Esophagus muscularis mucosa (tissue), 4 donors: ENCODE measurements at places on chromosomes 13 and 19. TPM values are rescaled to one million over a fixed set of nuclear protein-coding genes. Genes with fewer than 3 reads are reported as not detected.

Gene CCDC70
- total RNA-seq: not detected

- DNase-seq: no peak
- no peak overlapping the region for H3K27ac ChIP-seq
- no peaks in the 10 kb centered on the region for H3K36me3 ChIP-seq
- no peaks in the 10 kb centered on the region for H3K27me3 ChIP-seq
- H3K4me3 ChIP-seq: no peak overlapping the region
Measured at GRCh38 chr13:106034201-106034600, 501.3 kb downstream of the EFNB2 start.

Gene UBE2L5
- total RNA-seq: not detected

- no peaks in the 10 kb centered on the region for H3K27me3 ChIP-seq
- DNase-seq: no peak
- no peak overlapping the region for H3K4me3 ChIP-seq
- peaks cover under 1% of the 10 kb centered on the region for H3K4me1 ChIP-seq
Measured at GRCh38 chr19:7968796-7969554, 25.5 kb upstream of the TIMM44 start.

DNA sequence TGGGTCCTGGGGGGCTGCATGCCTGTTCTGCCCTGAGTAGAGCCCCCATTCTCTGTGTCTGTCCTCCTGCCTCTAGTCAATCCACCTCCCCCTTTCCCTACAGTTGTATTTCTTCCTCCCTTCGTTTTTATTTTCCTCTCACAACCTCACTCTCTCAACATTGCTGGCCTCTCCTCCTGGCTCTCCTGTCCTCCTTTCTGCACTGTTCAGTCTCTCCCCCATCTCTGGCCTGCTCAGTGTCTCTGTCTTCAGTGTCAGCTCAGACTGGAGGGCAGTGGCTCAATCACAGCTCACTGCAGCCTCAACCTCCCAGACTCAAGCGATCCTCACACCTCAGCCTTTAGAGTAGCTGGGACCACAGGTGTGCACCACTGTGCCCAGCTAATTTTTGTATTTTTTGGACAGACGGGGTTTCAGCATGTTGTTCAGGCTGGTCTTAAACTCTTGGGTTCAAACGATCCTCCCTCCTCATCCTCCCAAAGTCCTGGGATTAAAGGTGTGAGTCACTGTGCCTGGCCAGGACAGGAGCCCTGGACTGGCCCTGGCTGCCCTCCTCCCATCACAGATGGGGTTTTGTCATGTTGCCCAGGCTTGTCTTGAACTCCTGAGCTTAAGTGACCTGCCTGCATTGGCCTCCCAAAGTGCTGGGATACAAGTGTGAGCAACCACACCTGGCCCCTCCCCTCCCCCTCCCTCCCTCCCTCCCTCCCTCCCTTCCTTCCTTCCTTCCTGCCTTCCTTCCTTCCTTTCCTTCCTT is 32.0 kb upstream of the IGFL1 start:
- no peaks in the 10 kb centered on the region for H3K4me1 ChIP-seq
- no peak overlapping the region for H3K27ac ChIP-seq
- H3K27me3 ChIP-seq: no peaks in the 10 kb centered on the region

Gene ZNF69
- total RNA-seq: 3.8 TPM

- H3K27ac ChIP-seq: no peak overlapping the region
- no peak overlapping the region for H3K4me3 ChIP-seq
- no peaks in the 10 kb centered on the region for H3K27me3 ChIP-seq
- H3K36me3 ChIP-seq: no peaks in the 10 kb centered on the region
- H3K4me1 ChIP-seq: peaks cover 10% of the 10 kb centered on the region
Measured at GRCh38 chr13:77908531-77908930, 10.1 kb downstream of the EDNRB start.

Gene AKAP8
- 28.2 TPM for total RNA-seq

- no peak overlapping the region for H3K27ac ChIP-seq
- H3K4me1 ChIP-seq: peaks cover 20% of the 10 kb centered on the region
- no peak for DNase-seq
- H3K36me3 ChIP-seq: no peaks in the 10 kb centered on the region
- peaks cover 25% of the 10 kb centered on the region for H3K27me3 ChIP-seq
Measured at GRCh38 chr19:41564515-41565378, 11.2 kb upstream of the CEACAM21 start.

DNA sequence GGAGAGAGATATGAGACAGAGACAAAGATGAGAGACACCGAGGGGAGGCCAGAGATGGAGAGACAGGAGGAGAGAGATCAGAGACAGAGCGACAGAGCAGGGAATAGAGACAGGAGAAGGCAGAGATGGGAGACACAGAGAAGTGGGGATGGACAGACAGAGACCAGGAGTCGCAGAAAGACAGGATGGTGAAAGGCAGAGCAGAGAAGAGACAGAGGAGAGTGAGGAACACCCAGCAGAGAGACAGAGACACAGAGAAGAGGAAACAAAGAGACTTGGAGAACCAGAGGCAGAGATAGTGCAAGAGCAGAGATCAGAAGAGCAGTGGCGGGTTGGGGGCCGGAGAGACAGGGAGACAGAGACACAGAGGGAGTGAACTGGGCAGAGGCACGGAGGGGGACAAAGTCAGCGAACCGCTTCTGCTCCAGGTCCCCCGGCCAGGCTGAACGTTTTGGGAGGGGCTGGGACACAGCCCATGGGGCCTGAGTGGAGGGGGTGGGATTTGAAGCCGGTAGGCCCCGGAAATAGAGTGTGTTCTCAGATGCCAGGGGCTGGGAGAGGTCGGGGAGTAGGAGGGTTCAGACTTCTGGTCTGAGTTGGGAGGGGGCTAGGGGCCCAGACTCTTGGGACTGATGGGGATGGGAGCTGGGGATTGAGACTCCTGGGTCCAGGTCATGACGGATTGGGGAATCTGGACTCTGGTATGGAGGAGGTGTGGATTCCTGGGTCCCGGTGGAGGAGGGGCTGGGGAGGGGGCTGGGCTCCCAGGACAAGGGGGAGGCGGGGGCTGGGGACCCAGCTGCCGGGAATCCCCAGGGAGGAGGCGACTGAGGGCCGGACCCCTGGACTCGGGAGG is 654 bp downstream of the ZNF579 start:
- H3K27me3 ChIP-seq: no peaks in the 10 kb centered on the region
- peak overlapping the region; percentile 98 for H3K4me3 ChIP-seq
- DNase-seq: no peak
- H3K27ac ChIP-seq: peak overlapping the region; percentile 95
- peaks cover 25% of the 10 kb centered on the region for H3K36me3 ChIP-seq
- peaks cover 12% of the 10 kb centered on the region for H3K4me1 ChIP-seq

Gene IGFL2
- total RNA-seq: not detected

GRCh38 chr13:47475441-47475948 is 525.6 kb downstream of the SUCLA2 start:
- no peaks in the 10 kb centered on the region for H3K36me3 ChIP-seq
- no peak for DNase-seq
- H3K27ac ChIP-seq: no peak overlapping the region
- H3K27me3 ChIP-seq: no peaks in the 10 kb centered on the region
- H3K4me3 ChIP-seq: no peak overlapping the region

DNA sequence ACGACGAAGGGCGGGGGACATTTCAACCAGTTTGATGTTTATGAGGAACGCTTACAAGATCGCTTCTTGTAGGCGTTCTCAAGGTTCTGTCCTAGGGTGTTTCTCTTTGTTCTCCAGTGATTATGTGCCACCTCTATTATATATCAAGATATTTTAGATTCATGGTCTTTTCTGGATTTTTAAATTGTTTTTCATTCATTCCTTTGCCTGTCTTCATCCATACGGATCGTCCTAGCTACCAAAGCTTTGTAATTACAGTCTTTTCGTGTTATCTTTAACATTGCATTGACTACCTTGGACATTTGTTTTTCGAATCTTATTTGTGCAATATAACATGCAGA is 342 bp upstream of the EID2 start:
- no peak for DNase-seq
- H3K4me1 ChIP-seq: peaks cover 30% of the 10 kb centered on the region
- peak overlapping the region; percentile 94 for H3K27ac ChIP-seq
- peak overlapping the region; percentile 77 for H3K4me3 ChIP-seq

Gene NACC1
- 61.6 TPM for total RNA-seq

Gene PLPPR3
- not detected for total RNA-seq

- DNase-seq: no peak
- no peak overlapping the region for H3K27ac ChIP-seq
- no peaks in the 10 kb centered on the region for H3K4me1 ChIP-seq
Measured at GRCh38 chr13:70375718-70376117, 267.5 kb upstream of the KLHL1 start.

DNA sequence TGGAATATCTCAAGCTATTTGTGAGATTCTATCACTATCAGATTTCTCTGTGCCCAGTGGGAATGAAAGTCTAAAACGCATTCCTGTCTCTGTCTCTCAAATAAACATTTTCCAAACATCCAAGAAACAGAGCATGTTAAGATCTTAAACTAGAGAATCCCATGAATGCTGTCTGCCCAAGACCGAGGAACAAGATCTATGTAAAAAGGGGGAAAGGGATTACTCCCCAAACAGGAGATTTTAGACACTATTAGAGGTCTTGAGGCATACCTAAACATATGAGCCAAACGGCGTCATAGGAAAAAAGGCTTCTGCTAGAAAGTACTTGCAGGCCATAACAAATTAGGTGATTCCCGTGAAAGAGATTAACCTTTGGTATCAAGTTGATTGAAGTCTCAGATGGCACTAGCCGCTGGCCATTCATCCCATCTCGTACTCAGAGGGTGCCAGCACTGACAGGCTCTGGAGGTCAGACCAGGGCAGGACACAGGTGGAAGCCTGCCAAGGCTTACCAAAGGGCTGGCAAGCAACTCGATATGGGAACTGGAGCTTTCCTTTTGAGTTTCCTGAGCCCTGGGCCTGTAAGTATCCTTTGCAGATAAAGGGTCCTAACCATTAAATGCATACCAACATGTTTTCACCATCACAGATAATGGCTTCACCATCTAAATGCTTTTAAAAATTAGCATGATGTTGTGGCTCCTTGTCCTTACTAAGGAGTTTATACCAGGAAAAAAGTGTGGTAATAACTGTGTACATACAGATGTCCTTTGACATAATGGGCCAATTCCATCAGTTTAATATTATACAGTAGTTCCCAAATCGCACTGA is 225.2 kb downstream of the FOXO1 start:
- no peak overlapping the region for H3K4me3 ChIP-seq
- H3K4me1 ChIP-seq: peaks cover 44% of the 10 kb centered on the region
- no peak for DNase-seq
- H3K27me3 ChIP-seq: no peaks in the 10 kb centered on the region
- peak overlapping the region; percentile 76 for H3K27ac ChIP-seq
- H3K36me3 ChIP-seq: no peaks in the 10 kb centered on the region

Gene ZNF442
- total RNA-seq: 3.3 TPM

Gene PRRG2
- total RNA-seq: 1.6 TPM

DNA sequence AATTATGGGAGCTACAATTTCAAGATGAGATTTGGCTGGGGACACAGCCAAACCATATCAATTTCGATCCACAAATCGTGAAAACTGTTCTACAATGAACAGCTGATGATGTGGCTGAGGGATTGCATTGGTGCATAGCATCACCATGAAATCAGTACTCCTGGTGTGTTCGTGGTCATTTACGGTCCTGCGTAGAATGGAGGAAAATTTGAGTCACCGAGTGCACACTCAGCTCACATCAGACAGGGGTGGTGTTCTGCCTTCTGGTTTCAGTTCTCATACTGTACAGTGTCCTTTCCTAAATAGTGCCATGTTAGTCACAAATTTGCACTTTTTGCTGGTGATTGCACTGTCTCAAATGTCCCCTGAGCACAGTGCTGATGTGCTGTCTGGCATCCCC is 39.2 kb downstream of the MYH14 start:
- H3K36me3 ChIP-seq: no peaks in the 10 kb centered on the region
- H3K27me3 ChIP-seq: peaks cover 15% of the 10 kb centered on the region
- DNase-seq: no peak
- H3K27ac ChIP-seq: no peak overlapping the region
- no peak overlapping the region for H3K4me3 ChIP-seq
- no peaks in the 10 kb centered on the region for H3K4me1 ChIP-seq

GRCh38 chr13:45928843-45929242 is 77.3 kb upstream of the SIAH3 start:
- no peak for DNase-seq
- H3K27me3 ChIP-seq: no peaks in the 10 kb centered on the region
- no peak overlapping the region for H3K27ac ChIP-seq
- no peaks in the 10 kb centered on the region for H3K36me3 ChIP-seq
- H3K4me3 ChIP-seq: no peak overlapping the region
- H3K4me1 ChIP-seq: no peaks in the 10 kb centered on the region

GRCh38 chr13:33520468-33520839 is 234.9 kb upstream of the STARD13 start:
- no peak for DNase-seq
- H3K27ac ChIP-seq: no peak overlapping the region
- H3K27me3 ChIP-seq: no peaks in the 10 kb centered on the region
- H3K4me3 ChIP-seq: no peak overlapping the region
- no peaks in the 10 kb centered on the region for H3K36me3 ChIP-seq
- peaks cover 27% of the 10 kb centered on the region for H3K4me1 ChIP-seq

Gene OR7D2
- not detected for total RNA-seq

- H3K36me3 ChIP-seq: peaks cover 48% of the 10 kb centered on the region
- H3K4me1 ChIP-seq: peaks cover 20% of the 10 kb centered on the region
- H3K27ac ChIP-seq: no peak overlapping the region
- no peak overlapping the region for H3K4me3 ChIP-seq
Measured at GRCh38 chr19:2229103-2230032, 6.8 kb downstream of the PLEKHJ1 start.

GRCh38 chr19:10603873-10604459 is 16.9 kb upstream of the AP1M2 start:
- peak overlapping the region; percentile 88 for H3K27ac ChIP-seq
- peaks cover 6% of the 10 kb centered on the region for H3K27me3 ChIP-seq
- no peaks in the 10 kb centered on the region for H3K36me3 ChIP-seq
- peaks cover 30% of the 10 kb centered on the region for H3K4me1 ChIP-seq
- no peak for DNase-seq
